ACHN (cell line): ENCODE measurements at places on chromosomes 3 and 15.
A peak's percentile ranks its signal among the peaks of the same experiment; 100 is the strongest.

GRCh38 chr3:170196833-170197232, 15.3 kb upstream of the PHC3 start:
- no peak for DNase-seq

- no peak for DNase-seq
Measured at GRCh38 chr3:12159227-12159601, 502 bp upstream of the TIMP4 start.

GRCh38 chr3:140386357-140387100, 291.3 kb upstream of the TRIM42 start:
- DNase-seq: no peak

GRCh38 chr3:155015776-155016436, 64.2 kb upstream of the MME start:
- DNase-seq: no peak

DNA sequence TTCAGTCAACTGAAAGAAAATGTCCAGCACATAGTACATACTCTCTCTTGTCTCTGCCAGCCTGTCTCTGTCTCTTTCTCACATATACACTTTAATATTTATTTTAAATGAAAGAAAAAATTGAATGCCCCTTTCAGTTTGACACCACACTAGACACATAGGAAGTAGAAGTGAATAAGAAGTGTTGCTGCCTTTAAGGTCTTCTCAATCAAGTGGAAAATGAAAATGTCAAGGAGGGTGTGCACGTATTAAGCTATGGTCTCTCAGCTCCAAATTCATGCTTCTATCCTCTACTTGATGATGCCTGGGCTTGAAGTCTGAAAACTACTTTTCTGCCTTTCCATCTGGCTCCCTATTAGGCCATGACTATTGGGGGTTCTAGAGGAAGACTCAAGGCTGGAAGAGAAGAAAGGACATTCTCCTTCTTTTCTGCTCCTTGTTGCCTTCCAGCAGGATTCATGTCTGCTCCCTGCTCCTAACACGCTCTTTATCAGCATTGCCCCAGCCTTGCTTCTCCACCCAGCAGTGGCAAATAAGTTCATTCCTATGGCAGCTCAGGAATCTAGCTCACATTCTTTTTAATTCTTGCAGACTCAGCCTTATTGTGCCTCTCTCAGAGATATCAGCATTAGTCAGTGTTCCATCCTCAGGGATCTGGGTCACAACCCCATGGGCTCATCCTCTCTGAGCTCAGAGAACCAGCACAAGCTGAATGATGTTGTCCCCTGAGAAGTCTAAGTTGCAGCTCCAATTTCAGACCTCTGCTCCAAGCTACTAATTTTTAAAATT, 609.1 kb upstream of the GRM7 start:
- no peak for DNase-seq

DNA sequence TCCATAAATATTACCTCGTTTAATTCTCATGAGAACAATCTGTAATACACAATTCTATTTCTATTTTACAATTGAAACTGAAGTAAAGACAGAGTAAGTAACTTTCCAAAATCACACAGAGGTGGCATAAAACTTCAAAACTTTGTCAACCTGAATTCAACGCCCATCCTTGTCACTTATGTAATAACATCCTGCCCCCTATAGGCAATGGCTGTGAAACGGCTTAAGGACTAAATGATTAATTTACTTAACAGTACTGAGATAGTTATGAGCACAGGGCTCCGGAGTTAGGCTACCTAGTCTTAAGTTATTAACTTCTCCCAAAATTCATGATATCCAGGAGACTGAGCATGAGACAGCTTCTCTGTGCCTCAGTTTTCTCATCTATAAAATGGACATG, 293.1 kb upstream of the CHRM5 start:
- DNase-seq: peak; percentile 58

- DNase-seq: no peak
Measured at GRCh38 chr15:73922186-73923151, 3.8 kb upstream of the LOXL1 start.
